ENCODE measurements at places on chromosomes 16 and 17.
A peak's percentile ranks its signal among the peaks of the same experiment; 100 is the strongest.

- DNase-seq, result no peak
Measured at GRCh38 chr16:74650966-74651567, 15.6 kb downstream of the RFWD3 start.

DNA sequence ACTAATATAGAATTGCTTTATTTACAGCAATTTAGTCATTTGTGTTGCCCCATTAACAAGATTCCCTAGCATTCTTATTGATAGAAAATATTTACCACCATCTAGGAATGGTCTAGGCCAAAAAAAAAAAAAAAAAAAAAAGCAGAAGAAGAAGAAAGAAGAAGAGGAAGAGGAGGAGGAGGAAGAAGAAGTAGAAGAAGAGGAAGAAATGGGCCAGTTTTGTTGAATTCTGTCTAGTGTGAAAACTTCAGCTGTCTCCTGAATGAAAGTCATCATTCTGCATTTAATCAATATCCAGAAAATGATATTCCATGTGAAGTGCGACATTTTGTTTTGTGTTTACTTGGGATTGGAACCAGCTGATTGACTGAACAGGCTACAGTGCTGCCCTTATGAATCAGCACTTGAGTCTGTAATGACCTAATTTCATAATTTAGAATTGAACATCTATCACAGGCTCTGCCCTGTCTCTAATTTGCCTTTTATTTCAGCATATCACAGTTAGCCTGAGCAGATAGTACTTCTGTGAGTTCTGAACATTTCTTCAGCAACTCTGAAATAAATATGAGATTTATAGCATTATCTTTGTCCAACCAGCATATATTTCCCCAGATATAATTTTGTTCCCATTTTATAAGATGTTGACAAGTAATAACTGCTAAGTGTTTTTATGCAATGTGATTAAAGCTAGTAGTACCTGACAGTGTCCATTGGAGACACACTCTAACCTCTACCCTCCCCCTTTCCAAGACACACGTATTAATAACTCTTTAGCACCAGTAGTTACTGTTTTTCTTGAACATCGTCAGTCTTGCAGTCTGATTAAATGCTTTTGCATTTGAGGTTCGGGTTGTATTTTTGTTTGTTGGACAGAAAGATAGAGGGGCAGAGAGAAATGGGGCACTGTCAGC lies 5.9 kb downstream of the ANKFN1 start:
- no peak for DNase-seq

- no peak for DNase-seq
Measured at GRCh38 chr16:19093631-19094541, 19.9 kb upstream of the ITPRIPL2 start.

GRCh38 chr16:68909099-68909733 lies 65.9 kb downstream of the TANGO6 start:
- no peak for DNase-seq

DNA sequence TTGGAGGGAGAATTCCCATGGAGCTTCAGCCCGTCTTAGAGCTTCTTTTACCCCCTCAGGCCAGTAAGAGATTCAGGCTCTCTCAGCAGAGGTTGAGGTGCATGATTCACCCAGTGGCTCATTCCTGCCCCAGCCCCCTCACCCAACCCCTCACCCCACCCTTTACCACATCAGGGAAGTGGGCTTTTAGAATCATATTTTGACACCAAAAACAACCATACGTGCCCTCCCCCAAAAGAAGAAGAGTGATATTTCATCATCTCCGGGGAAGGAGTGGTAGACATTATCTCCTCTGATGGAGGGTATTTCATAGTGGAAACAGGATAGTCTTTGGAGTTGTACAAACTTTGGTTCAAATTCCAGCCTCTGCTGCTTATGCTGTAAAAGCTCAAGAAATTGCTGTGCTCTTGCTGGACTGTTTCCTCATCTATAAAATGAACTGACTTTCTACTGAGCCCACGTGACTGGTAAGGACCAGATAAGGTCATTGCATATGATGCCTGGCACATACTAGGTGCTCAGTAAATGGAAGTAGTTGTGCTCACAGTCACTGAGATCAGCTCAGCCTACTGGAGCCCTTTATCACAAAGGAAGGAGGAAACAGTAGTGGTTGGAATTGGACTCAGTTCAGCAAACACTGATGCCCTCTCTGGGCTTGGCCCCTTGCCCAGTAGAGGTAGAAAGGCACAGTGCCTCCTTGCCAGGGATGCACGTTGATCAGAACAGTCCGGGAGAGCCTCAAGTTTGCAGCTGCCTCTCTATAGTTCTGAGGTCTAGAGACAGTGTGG lies 18.3 kb upstream of the CCL5 start:
- no peak for DNase-seq

- DNase-seq, result peak; percentile 67
Measured at GRCh38 chr16:68590201-68590994, 51.3 kb downstream of the ZFP90 start.

- no peak for DNase-seq
Measured at GRCh38 chr16:79127766-79128165, 472.8 kb downstream of the MAF start.

DNA sequence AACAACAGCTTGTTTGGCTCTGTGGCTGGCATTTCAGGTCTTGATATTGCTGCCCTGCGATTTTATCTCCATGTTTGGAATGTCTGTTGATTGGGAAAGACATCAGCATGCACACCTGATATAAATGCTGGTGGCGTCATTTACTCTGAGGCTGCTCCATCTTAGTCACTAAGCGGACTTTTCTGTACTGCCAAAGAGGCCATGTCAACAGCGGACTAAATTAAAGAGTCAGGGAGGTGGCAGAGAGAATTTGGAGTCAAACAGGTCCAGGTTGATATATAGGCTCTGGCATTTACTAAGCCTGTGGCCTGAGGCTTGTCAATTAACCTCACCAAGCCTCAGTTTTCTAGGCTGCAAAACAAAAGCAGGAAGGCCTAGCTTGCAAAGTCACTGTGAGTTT lies 6.2 kb downstream of the RBFOX1 start:
- no peak for DNase-seq

GRCh38 chr16:61128545-61129323 lies 907.5 kb downstream of the CDH8 start:
- DNase-seq, result no peak

DNA sequence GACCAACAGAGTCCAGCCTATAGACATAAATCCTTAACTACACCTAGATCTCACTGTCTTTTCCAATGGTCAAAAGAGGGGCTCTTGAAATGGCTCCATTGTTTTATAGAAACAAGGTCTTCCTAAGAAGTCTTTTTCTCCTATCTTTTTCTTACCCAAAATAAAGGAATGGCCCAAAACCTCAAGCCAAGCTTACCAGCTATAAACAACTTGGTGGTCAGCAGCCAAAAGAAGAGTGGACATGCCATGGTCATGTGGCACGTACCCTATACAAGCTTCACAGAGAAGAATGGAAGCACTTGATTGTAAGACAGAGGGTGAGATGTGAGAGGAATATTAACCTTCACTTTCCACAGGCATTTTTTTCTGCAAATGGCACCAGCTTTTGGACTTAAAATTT lies 82.1 kb upstream of the GNAO1 start:
- no peak for DNase-seq

- no peak for DNase-seq
Measured at GRCh38 chr16:58022601-58023371, 2.8 kb upstream of the MMP15 start.

DNA sequence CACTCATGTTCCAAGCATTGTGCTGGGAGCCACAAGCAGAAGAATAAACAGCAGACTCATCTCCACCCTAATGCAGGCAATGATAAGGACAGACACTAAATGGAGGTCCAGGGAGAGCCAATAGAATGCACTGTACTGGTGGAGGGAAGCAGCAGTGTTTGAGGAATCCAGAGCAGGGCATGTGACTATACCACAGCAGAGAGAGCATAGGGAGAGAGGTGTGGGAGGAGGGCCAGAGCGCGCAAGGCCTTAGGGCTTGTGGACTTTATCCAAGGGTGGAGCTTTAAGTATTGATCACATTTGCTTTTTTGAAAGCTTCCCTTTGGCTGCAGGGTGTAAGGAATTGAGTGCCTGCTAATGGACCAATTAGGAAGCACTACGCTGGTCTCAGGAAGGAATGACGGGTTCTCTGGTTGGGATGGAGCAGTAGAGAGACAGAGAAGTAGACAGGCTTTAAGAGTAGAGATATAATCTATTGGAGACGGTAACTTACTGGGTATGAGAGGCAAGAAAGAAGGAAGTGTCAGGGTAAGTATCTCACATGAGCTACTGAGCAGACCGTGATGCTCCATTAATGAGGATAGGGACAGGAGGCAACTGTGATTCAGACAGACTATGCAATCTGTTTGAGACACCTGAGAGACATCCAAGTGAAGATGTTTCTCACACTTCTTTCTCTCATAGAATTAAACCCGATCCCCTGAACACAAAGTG lies 82.2 kb downstream of the MYO1D start:
- no peak for DNase-seq

All from stimulated activated CD4-positive, alpha-beta T cell treated with anti-CD3 and anti-CD28 coated beads, Interleukin-2, amount 100 ng/mL, for 24 hours (primary cell).